ENCODE measurements at places on chromosomes 13 and 19.

GRCh38 chr13:98279473-98280175 is 102.6 kb upstream of the RNF113B start:
- DNase-seq, result peak; percentile 8

GRCh38 chr13:39269411-39269810 is 231.2 kb downstream of the NHLRC3 start:
- DNase-seq, result no peak

GRCh38 chr19:12885749-12886650 is 1.0 kb downstream of the KLF1 start:
- no peak for DNase-seq

DNA sequence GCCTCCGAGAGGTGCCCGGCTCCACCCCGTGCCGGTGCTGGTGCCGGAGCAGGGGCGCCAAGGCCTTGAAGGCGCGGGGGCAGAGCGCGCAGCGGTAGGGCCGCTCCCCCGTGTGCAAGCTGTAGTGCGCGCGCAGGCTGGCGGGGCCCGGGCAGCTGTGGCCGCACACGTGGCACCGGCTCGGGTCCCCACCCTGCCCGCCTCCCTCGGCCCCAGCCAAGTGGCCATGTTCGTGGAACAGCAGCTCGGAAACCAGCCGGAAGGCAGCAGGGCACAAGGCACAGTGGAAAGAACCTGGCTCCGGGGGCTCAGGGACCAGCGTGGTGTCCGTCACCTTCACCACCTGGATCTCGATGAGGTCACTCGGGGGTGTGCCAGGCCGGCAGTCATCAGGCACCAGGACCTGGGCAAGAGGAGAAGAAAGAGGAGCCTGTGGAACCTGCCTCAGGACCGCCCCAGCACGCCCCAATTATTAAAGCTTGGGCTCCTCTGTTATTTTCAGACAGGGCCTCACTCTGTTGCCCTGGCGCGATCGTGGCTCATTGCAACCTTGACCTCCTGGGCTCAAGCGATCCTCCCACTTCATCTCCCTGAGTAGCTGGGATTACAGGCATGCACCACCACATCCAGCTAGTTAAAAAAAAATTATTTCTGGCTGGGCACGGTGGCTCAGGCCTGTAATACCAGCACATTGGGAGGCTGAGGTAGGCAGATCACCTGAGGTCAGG is 2.0 kb downstream of the ZNF784 start:
- DNase-seq, result no peak

DNA sequence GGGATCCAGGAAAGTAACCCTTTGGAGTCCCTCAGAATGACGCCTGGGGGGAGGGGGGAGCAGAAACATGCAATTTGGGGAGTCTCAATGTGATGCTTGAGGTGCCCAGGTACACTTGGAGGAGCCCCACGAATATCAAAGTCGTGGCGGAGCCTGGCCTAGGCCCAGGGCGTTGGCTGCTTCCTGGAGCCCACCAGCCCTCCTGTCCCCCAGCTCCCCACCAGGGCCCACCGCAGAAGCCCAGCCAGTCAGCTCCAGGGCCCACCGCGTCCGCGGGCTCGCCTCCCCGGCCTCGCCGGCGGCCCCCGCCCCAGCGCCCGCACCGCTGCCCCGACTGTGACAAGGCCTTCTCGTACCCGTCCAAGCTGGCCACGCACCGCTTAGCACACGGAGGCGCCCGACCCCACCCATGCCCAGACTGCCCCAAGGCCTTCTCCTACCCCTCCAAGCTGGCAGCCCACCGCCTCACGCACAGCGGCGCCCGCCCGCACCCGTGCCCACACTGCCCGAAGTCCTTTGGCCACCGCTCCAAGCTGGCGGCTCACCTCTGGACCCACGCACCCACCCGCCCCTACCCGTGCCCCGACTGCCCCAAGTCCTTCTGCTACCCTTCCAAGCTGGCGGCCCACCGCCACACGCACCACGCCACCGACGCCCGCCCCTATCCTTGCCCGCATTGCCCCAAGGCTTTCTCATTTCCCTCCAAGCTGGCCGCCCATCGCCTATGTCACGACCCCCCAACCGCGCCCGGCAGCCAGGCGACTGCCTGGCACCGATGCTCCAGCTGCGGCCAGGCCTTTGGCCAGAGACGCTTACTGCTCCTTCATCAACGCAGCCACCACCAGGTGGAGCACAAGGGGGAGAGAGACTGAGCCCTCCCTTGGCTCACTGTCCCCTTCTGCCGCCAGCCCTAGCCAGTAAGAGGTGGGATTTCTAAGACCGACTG is 2.1 kb downstream of the ZNF575 start:
- peak; percentile 50 for DNase-seq

DNA sequence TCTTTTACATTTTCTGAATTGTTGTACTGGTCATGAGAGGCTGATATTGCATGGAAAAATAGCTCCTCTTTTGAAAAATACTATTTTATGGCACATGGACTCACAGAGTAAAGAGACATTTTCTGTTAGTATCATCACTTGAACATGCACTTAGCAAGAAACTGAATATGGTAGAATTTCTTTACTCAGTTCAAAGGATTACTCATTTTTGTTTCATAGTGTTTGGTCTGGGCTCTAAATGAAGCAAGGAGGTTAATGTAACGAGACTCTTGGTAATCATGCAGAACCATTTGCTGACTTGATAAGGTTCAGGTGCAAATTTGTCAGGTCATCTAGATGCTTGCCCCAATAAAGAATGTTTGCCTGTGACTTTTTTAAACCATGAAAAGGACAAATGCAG is 63.2 kb downstream of the GPC6 start:
- no peak for DNase-seq

DNA sequence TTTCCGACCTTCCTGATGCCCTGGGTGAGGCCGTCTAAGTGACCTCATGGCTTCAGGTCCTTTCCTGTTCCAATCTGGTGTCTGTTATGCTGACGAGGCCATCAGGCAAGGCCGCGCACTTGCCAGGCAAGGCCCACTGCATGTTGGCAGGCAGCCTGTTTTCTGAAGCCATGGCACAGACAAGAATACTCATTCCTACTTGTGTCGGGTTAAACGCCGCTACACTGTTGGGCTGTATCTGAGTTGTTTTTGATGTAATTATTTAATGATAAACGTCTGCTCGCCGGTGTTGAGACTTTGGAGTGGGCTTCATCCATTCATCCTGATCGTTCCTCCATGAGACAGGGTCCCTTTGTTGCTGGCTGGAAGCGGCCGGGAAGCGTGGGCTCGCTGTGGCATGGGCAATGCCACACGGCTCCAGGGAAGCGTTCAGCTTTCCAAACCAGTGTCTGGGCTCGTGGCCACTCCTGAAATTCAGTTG is 92.1 kb downstream of the ATP11A start:
- DNase-seq, result no peak

DNA sequence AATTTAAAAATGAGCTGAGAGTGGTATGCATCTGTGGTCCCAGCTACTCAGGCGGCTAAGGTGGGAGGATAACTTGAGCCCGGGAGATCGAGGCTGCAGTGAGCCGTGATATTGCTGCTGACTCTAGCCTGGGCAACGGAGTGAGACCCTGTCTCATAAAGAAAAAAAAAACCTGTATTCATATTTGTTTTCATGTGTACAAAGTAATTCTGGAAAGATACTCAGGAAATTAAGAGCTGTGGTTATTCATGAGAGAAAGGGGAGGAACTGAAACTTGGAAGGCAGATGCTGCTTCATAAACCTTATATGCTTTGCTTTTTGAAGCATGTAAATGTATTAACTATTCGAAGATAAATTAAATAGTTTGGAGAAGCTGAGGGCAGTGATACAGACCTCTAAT is 8.8 kb upstream of the RLN3 start:
- DNase-seq, result no peak

- DNase-seq, result no peak
Observed at GRCh38 chr13:99316657-99317256, 9.6 kb upstream of the GPR183 start.

DNA sequence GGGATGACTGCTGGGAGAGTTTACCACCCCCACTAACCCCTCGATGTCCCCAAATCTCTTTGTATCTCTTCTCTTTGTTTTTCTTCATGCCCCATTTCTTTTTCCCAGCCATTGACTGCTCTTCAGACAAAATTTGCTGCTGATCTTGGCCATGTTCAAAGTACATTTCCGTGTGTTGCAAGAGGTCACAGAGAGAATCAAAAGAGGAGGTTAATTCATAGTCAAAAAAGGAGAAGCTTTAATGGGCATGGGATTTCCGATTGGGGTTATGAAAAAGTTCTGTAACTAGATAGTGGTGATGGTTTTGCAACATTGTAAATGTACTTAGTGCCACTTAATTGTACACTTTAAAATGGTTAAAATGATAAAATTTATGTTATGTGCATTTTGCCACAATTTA is 121.1 kb downstream of the FLT1 start:
- no peak for DNase-seq

GRCh38 chr13:48094404-48094780 is 512 bp downstream of the MED4 start:
- DNase-seq, result no peak
